Fibroblast of skin of scalp (primary cell): ENCODE measurements at places on chromosomes 3 and 15.

GRCh38 chr3:178686826-178687225 lies 150.6 kb downstream of the KCNMB2 start:
- no peak for DNase-seq

- DNase-seq = peak; percentile 49
Observed at GRCh38 chr3:41508063-41508696, 308.9 kb downstream of the CTNNB1 start.

GRCh38 chr3:58668247-58668646 lies 1.7 kb upstream of the FAM3D start:
- DNase-seq = no peak

- DNase-seq = no peak
Observed at GRCh38 chr3:157595259-157595658, 92.0 kb upstream of the VEPH1 start.
